Stimulated activated CD8-positive, alpha-beta memory T cell treated with anti-CD3 and anti-CD28 coated beads, Interleukin-4, amount 100 ng/mL, for 1 hour (primary cell): ENCODE measurements at places on chromosomes 6 and 20.
A peak's percentile ranks its signal among the peaks of the same experiment; 100 is the strongest.

DNA sequence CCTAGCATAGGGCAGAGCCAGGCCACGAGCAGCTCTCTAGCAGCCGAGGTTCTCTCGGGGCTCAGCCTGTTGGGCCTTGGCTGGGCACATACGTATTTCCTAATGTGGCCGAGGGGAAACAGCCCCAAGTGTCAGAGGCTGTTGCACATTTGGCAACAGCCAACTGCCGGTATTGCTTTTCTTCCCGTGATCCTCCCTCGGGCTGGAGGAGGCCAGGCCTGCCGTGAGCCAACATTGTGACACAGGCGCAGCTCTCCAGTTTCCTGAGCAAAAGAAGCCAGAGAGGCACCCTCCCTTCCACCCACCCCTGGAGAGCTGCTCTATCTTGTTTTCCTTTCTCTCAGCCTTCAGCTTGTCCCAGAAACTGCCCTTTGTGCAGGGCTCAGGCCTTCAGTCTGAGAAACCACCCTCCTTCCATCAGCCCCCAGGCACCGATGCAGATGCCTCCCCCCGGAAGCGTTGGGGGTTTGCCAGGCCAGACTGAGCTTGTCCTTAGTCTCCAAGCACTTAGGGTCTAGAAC is 5.1 kb upstream of the BPI start:
- DNase-seq: no peak

GRCh38 chr6:130019326-130020072 is 1.1 kb downstream of the L3MBTL3 start:
- DNase-seq: no peak

- no peak for DNase-seq
Observed at GRCh38 chr20:53677447-53678314, 84.0 kb upstream of the ZNF217 start.

DNA sequence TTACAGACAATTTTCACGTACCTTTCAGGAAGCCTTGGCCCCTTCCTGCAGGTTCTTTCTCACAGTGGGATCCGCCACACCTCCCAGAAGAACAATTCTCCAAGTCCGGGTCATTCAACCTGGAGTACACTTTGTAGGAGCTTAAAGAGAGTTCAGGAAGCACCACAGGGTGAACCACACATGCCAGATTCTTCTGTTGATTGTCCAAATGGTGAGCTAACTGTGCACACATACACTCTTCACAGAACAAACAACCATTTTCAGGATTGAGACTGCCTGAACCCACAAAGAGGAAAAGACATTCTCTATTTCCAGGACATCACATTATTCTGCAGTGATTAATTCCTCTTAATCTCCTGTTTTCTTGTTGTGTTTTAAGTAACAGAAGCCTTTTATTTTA is 51.0 kb downstream of the SCGN start:
- DNase-seq: no peak

- DNase-seq: no peak
Observed at GRCh38 chr6:128617285-128617684, 96.9 kb upstream of the PTPRK start.

GRCh38 chr6:168056892-168057527 is 22.0 kb downstream of the FRMD1 start:
- DNase-seq: no peak

GRCh38 chr20:29874476-29875202 is 1382.8 kb upstream of the DEFB115 start:
- DNase-seq: no peak

GRCh38 chr20:59120491-59120890 is 43.1 kb upstream of the ZNF831 start:
- DNase-seq: no peak

DNA sequence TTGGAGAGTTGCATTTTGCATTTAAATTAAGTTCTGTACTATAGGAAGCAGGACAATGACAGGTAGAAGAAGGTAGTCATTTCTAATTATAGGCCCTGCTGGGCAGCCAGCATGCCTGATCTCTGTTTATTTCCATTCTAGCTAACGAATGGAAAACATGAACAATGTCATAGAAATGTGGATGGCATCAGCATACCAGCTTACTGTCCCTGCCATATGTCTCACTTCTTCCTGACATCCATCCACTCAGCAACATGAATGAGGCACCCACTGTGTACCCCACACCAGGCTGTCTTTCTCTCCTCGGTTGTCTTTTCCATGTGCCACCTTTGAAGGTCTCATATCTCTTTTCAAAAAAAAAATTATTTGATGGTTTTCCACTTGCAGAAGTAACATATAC is 11.1 kb downstream of the ADTRP start:
- no peak for DNase-seq

GRCh38 chr6:166683477-166683876 is 56.4 kb upstream of the RPS6KA2 start:
- DNase-seq: no peak

DNA sequence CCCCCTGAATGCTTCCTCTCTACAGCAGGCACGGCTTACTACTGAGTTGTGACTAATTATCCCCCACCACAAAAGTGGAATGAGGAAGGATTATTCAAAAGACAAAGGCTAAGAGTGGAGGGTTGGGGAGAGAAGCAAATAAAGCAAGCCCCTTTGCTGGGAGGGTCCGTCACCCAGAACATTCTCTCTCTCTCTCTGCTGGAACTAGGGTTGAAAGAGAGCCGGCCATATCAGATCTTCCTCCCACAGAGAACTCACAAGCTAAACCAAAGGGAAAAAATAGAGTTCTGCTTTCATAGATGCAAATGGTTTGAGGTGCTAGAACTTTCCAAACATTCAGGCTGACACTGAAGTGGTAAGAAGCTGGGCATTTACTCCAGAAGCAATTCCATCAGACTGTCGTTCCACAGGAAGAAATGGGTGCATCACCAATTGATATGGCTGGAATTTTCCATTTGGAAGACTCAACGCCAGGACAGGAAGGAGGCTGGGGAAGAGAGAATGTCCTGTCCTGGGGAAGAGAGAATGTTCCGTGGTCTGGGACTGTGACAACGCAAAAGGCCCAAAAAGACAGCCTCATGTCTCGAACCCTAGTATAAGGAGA is 7.9 kb downstream of the ZMYND8 start:
- DNase-seq: no peak

DNA sequence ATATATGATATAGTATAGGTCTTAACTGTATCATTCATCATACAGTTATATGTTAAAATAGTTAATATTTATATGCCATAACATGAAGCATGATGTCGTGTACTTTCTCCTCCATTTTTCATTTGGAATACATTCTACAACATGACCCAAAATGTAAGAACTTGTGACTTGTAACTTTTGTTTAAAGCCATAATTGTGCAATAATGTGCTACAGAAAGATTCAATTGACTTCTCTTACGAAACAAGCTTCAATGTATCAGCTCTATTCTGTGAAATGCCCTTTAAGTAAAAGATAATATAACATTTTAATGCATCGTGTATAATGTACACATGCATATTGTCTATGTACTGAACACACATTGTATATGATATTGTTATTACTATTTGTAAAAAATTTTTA is 76.7 kb upstream of the FABP7 start:
- DNase-seq: no peak

GRCh38 chr6:113690281-113691259 is 166.6 kb upstream of the MARCKS start:
- DNase-seq: no peak

DNA sequence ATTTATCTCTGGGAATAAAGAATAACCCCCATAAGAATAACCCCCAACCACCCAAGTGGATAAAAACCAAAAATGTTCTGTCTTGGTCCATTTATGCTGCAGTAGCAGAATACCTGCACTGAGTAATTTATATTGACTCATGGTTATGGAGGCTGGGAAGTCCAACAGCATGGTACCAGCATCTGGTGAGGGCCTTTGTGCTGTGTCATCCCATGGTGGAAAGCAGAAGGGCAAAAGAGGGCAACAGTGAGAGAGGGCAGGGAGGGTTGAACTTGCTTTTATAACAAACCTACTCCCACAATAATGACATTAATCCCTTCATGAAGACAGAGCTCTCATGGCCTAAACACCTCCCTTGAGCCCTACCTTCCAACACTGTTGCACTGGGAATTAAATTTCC is 133.7 kb downstream of the ERMARD start:
- no peak for DNase-seq

GRCh38 chr20:14360416-14360815 is 23.0 kb upstream of the FLRT3 start:
- no peak for DNase-seq

DNA sequence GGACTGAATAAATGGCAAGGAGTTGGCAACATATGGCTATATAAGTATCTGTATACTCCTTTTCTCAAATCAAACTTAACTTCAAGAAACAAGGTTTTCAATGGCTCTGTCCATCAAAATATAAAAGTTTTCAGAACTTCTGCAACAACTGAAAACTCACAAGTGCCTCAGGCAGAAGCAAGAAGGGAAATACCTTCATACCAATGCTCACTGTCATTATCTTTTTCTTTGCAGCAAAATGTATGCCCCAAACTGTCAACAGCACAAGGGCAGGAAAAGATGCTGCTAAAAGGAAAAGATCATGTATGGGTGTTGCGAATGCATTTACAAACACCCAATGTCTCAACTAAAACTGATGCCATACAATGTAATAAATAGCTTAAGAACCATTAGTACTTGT is 45.9 kb downstream of the PTPRK start:
- no peak for DNase-seq

DNA sequence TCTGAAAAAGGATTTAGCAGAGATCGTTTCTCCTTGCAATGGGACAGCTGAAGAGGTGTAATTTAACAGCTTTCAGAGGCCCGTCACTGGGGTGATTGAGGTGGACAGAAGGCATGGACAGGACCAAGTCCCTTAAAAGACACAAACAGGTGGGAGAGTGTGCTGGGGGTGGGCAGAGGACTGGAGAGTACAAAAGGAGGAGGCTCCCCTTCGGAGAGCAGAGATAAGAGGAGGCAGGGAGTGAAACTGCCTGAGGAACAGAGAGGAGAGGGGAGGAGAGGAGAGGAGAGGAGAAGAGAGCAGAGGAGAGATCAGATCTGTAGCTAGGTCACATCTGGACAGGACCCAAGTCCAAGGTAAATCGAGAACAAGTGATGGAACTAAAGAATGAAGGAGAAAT is 48.6 kb upstream of the PKHD1 start:
- DNase-seq: no peak

GRCh38 chr20:50023116-50023805 is 40.5 kb downstream of the SNAI1 start:
- DNase-seq: no peak

DNA sequence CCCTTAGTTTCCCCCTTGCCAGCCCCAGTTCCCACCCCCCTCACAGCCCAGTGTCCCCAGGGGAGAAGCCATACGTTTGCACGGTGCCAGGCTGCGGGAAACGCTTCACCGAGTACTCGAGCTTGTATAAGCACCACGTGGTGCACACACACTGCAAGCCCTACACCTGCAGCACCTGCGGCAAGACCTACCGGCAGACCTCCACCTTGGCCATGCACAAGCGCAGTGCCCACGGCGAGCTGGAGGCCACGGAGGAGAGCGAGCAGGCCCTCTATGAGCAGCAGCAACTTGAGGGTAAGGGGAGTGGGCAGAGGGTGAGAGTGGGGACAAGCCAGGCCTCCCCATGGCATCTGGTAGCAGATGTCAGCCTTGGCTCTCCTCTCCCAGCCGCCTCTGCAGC is 5.1 kb upstream of the DEF6 start:
- no peak for DNase-seq

GRCh38 chr6:128079021-128079420 is 178.2 kb upstream of the THEMIS start:
- no peak for DNase-seq

DNA sequence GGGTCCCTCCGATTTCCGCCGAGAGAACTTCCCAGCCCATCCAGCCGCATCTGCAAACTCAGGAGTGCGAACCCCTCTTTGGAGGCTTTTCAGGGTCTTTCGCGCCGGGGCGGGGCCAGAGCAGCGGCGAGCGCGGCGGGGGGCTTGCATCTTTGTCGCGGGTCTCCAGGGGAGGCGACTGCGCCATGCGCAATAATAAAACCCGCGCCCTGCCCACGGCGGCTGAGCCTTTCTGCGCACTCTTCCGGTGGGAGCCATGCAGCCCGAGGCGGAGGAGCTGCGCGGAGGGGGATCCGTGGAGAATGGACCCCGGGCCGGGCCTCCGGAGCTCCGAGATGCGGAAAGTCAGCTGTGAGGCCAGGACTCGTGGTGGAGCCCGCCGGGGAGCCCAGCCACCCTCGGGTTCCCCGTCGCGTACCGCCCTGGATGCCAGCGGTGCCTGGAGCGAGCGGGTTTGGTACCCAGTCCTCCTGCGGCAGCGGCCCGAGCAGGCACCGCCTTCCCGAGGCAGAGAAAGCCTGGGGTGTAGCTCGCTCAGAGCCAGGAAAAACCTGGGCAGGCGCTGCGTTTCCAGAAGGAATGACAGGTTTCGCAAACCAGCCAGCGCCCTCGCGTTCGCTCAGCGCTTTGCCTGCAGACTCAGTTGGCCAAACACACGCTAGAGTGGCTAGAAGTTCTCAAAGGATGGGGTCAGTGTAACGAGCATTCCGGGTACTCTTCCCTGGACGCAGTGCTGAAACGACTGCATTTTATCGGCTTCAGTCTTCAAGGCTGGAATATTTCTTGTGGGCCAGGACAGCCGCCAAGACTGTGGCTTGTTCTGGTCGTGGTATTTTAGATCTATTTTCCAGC is 1.2 kb downstream of the AKAP12 start:
- DNase-seq: no peak

GRCh38 chr20:60053818-60054190 is 95.6 kb downstream of the CDH26 start:
- no peak for DNase-seq

- peak; percentile 55 for DNase-seq
Observed at GRCh38 chr20:25057234-25058050, 497 bp downstream of the ACSS1 start.

DNA sequence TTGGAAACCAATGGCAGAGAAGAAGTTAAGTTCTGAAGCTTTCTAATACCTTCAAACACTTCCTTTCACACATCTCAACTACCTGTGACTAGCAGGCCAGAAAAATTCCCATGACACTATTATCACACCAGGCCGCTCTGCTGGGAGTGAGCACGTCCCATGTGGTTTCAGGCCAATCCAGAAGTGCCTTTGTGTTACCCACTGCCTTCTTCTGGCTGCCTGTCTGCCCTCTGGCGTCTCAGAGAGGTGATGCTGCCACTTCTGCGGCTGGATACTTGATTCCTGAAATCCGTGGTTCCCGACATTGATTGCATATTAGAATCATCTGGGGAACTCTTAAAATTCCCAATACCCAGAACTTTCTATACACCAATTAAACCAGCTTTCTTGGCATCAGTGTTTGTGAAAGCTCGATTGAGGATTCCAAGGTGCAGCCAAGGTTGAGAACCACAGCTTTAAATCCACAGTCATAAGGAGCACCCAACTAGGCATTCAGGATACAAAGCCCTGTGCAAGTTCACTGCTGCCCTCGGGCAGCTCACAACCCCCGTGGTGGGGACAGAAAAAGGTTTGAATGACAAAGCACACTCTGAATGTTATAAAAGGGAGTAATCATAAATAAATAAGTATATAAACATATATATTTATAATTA is 65.6 kb downstream of the STMND1 start:
- no peak for DNase-seq

- no peak for DNase-seq
Observed at GRCh38 chr20:25248786-25249172, 894 bp downstream of the PYGB start.

GRCh38 chr20:40710603-40711002 is 21.6 kb upstream of the MAFB start:
- no peak for DNase-seq

- DNase-seq: no peak
Observed at GRCh38 chr20:9300080-9300479, 214.3 kb upstream of the LAMP5 start.

GRCh38 chr6:137261761-137262160 is 42.6 kb upstream of the IFNGR1 start:
- no peak for DNase-seq
